NCI-H1436 treated with DMSO at 0.1 percent for 48 hours (cell line): ENCODE measurements at places on chromosomes 12 and 14.

DNA sequence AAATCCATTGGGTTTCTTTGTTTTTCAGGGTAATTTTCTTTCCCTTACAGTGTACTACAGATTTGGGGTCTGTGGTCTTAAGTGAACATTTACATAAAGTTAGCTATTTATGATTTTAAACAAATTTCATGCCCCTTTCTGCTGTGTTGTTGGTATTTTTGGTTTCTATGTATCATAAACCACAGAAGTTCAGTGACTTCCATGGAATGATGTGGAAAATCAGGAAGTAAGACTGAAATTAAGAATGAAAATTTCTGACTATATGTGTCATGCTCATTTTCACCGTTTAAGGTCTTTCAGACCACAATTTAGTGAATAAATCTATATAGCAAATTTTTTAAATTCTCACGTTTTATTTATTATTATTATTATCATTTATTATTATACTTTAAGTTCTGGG, 31.7 kb downstream of the ETV6 start:
- no peak for DNase-seq

- DNase-seq = peak; percentile 88
Observed at GRCh38 chr14:91154851-91155625, 41.2 kb downstream of the DGLUCY start.

DNA sequence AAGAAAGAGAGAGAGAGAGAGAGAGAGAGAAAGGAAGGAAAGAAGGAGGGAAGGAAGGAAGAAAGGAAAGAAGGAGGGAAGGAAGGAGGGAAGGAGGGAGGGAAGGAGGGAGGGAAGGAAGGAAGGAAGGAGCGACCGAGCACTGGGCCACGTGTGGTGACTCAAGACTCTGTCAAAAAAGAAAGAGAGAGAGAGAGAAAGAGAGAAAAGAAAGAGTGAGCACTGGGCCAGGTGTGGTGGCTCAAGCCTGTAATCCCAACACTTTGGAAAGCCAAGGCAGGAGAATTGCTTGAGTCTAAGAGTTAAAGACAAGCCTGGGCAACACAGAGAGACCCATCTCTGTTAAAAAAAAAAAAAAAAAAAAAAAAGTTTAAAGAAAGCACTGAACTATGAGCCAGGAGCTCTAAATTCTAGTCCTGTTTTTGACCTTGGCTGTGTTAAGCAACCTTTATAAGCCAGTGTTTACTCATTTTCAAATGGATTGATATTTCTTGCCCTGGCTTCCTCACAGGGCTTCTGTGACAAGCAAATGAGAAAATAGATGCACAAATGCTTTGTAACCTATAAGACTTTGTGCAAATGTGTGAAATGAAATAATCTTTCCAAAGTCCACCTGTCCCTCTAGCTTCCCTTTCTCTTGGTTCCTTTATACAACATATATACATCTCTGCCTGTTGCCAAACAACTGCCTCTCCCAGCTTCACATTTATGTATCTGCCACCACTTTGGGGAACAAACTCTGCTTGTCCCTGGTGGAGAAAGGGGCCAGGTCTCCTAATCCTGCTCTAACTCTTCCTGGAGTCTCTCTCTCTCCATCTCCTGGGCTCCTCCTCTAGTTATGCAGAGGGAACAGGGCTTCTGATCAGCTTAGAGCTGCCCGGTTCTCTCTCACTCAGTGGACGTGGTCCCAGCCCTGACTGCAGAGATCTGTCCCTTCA, 16.1 kb upstream of the PLEKHG6 start:
- no peak for DNase-seq

GRCh38 chr14:29895591-29896083, 32.0 kb downstream of the PRKD1 start:
- DNase-seq = no peak

GRCh38 chr12:105665366-105665765, 334.9 kb downstream of the C12orf75 start:
- no peak for DNase-seq

GRCh38 chr12:69534389-69534822, 50.9 kb upstream of the CCT2 start:
- no peak for DNase-seq

GRCh38 chr14:103480595-103480994, 42.0 kb downstream of the CKB start:
- DNase-seq = no peak

DNA sequence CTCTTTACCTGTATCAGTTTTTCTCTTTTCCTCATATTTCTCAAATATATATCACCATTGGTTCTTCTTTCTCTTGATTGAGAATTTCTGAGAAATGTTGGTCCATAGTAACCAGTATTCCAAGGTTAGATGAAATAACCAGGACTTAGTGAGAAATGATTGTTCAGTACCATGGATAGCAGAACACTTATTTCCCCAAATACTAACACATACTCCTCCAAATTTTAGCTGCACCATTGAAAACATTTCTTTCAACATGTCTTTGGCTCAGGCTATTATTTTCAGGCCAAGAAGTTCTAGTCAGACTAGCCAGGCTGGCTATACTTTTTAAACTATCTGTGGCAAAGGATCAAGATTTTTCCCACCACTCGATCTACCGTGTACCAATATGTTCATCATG, 113.3 kb downstream of the PTPRO start:
- DNase-seq = no peak

DNA sequence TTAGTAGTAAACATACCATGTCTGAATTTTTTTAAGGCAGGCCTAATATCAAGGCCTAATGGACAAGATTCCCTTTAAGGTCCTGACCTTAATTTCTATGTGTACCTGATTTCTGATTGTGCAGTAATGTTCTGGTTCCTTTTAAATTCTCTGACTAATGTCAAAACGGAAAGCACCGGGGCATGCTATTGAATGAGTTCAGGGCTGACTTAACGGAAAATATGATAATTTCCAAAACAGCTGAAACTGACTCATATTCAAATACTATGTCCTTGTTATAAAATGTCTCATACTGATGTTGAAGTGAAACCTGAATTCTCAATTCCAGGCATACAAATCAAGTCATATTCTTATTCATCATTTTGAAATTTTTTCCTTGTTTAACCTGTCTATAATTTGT, 6.7 kb downstream of the TAS2R43 start:
- DNase-seq = no peak

- DNase-seq = no peak
Observed at GRCh38 chr14:69671365-69672030, 60.1 kb downstream of the SUSD6 start.
